ENCODE measurements at places on chromosomes 11 and 22.

- peak; percentile 81 for DNase-seq
Measured at GRCh38 chr11:10307400-10308200, 2.7 kb downstream of the ADM start.

GRCh38 chr11:2301631-2302305 lies at the start of the genes C11orf21 and TSPAN32:
TSS of gene C11orf21 (minus strand) at chr11:2301918. CDS start at chr11:2301808, 110 bp downstream.
TSS of gene TSPAN32 (plus strand) at chr11:2302013. CDS start at chr11:2302150, 137 bp downstream.
- no peak for DNase-seq

DNA sequence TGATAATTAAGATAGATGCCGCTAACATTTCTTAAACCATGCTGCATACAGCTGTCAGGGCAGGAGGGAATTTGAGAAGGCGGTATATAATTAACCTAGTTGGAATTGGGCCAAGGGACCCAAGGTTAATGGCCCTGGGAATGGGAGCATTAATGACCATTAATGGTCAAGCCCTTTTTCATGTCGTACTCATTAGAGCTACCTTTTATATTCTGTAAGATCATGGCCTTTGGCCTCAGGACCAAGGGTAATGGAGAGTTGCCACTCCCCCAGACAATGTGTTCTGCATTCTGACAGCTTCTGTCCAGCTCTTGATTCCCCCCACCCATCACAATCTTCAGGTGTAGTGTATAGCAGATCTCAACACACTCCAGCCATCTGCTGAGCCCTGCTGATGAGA lies 111.6 kb downstream of the NTM start:
- DNase-seq = no peak

- no peak for DNase-seq
Measured at GRCh38 chr11:111445586-111445985, 66.5 kb upstream of the POU2AF1 start.

GRCh38 chr11:67436459-67437081 lies 912 bp downstream of the PTPRCAP start:
- peak; percentile 86 for DNase-seq

- DNase-seq = no peak
Measured at GRCh38 chr22:34913826-34914225, 152.1 kb upstream of the ISX start.

DNA sequence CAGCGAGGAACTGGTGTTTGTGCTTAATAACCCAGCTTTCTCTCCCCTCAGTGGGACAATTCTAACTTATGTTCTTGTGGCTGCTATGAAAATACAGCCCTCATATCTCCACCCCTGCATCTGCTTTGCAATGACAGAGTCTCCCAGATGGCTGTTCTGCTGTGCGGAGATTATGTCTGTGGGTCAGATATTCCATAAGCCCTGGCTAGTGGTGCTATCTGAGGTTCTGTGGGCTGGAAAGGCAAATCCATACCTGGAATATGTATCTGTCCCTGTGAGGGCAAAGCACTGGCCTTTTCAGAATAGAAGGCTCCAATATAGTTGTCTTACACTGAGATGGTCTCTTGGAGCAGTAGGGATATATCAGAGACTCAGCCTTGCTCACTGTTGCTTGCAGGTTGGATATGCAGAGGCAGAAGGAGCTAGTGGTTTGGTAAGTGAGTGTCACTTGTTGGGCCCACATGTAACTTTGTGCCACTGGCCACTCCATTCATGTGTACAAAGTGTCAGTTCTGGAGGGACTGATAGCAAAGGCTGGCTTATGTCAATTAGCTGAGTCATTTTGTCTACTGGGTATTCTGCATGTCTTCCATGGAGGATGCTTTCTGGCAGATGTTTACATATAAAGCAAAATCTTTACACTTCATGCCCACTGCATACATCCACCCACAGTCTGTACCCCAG lies 246.6 kb downstream of the FAM76B start:
- DNase-seq = no peak

- DNase-seq = no peak
Measured at GRCh38 chr11:107682171-107682570, 29.7 kb downstream of the SLN start.

GRCh38 chr22:23054531-23055257 lies 15.6 kb upstream of the GNAZ start:
- peak; percentile 75 for DNase-seq

- no peak for DNase-seq
Measured at GRCh38 chr11:47672283-47672730, 29.9 kb upstream of the MTCH2 start.

GRCh38 chr11:47130543-47130942 lies 46.1 kb downstream of the ARFGAP2 start:
- no peak for DNase-seq

DNA sequence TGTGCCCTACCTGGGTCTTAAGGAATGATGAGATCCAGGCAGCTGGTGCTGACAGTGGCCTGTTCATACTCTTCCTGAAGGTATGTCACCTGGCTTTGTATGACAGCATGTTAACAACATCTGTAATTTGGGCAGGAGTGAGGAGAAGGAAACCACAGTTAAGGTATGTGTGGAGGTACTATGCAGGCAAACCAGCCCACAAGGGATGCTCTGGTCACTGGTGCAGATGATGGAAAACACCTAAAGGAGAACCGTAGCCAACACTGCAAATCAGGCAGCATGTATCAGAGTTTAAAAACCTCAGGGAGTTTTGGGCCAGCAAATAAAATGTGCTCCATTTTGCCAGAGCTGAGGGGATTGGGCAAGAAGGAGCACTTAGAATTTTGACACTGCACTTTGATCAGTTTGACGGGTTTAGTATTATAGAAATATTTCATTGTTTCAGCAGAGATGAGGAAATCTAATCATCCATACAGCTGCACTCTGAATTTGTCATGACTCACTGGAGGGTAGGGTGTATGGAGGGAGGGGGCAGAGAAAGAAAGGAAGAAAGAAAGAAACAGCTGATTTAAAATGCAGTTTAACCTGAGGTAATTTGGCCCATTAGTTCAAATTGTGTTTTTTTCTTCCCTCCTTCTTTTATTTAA lies 260.9 kb downstream of the KIRREL3 start:
- no peak for DNase-seq

GRCh38 chr22:30481711-30482110 lies 9.9 kb upstream of the SEC14L3 start:
- no peak for DNase-seq

DNA sequence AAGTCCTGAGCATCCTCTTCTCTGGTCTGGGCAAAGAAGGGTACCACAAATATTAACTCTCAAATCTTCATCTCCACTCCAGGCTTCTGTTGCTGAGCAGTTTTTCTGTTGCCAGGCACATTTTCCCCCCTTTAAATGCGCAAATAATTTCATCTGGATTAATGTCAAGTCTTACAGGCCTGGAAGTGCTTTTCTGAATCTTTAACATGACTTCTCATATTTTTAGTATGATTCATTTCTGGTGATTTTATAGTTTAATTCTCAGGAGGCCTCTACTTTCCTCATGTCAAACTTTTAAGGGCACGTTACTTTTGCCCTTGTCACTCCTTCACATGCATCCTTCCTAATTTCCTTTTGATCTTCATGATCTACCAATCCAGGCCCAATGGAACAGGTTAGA lies 510.2 kb downstream of the METTL15 start:
- DNase-seq = no peak

DNA sequence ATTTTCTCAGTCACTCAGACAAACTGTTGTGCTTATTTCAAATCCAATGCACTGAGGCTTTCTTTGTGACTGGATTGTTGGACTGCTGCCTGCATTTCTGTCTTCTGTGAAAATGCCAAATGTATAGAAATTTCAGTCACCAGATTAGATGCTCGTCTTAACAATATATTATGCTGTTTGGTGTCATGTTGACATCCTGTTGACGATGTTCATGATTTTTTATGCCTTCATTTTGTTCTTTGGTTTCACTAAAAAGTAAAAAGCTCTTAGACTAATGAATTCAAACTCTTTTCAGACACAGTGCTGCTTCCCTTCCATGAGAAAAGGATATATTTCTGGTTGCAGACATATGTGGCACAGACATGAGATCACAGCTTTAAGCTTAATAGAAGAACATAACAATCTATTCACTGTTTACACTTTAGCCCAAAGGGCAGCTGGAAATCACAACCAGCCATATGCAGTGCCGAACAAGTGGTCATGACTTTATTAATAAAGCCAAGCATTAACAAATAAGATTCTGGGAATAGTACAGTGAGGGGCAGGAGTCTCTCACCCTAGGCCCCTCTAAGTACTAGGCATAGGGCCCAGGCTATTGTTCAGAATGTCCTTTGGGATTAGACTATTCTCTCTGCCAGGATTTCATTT lies 9.4 kb upstream of the SOX6 start:
- no peak for DNase-seq

DNA sequence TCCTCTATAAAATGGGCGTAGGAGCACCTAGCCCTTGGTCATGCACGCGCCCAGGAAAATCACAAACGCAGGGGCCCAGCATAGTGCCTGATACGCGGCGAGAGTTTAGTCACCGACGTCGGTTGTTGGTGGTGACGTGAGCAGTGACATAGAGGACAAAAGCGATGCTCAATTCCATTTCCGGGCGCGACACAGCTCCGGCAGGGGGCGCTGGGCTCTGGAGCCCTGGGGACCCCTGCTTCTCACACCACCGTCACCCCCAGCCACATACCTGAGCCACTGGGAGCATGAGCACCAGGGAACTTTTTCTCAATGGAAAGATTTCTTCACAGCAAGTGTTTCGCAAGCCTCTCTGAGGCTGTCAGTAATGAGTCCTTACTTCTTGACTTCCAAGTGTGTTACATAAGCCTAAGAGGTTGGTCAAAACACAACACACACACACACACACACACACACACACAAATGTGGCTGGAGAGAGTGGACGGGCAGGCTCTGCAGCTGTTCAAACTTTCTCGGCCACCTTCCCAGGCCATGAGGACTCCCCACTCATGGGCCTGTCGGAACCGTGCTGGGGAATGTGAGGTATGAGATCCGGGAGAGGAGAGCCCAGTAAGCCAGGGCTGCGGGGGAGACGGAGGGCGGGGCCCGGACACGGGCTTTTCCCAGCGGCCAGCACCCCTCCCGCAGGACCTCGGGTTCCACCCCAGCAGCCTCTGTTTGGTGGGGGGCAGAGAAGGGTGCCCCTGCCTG lies 36.9 kb upstream of the LINC01488 start:
- DNase-seq = no peak

GRCh38 chr11:119666463-119667131 lies 62.4 kb downstream of the NECTIN1 start:
- peak; percentile 86 for DNase-seq

DNA sequence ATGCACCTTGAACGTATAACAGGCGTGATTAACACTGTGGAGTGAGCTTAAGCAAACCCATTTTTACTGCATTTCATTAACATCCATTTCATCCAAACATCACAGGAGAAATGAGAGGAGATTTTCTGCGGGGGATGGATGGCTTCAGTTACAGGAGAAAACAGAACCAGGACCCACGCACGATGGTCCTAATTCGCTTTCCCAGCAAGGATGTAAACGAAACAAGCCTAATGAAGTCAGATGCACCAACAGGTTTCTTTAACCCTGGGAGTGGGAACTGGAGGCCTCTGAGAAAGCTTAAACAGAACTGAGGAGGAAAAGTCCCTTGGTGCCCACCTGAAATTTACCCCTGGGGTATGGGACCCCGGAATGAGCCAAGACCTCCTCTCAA lies 2.7 kb downstream of the CADM1 start:
- DNase-seq = no peak

DNA sequence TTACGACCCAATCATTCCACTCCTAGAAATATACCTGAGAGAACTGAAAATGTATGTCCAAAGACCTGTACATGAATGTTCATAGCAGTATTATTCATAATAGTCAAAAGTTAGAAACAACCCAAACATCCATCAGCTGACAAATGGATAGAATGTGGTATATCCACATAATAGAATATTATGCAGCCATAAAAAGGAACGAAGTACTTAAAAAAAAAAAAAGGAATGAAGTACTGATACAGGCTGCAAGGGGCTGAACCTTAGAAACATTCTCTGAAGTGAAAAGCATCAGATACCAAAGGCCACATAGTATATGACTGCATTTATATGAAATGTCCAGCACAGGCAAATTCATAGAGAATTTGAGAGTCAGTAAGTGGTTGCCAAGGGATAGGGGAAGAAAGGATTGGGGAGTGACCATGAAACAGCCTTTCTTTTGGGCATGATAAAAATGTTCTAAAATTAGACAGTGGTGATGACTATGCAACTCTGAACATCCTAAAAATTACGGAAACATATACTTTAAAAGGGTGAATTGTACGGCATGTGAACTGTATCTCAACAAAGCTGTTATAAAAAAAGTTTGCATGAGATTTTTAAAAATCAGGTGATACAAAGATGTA lies 1.8 kb downstream of the TPST2 start:
- no peak for DNase-seq

DNA sequence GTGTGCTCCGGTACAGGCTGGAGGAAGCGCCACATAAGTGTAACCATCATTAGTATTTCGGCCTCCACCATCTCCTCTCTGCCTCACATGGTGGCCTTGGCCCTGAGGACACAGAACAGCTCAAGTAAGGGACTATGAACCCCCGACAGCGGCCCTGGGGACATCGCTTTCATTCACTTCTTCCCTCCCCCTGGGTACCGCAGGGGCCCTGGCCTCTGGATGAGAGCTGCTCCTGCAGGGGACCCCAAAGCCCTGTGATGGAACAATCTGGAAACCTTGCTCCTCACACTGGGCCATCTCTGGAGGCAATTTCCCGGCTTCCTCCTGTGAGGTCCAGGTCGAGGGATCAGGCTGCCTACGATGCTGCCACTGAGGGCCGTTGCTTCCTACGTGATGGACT lies 565.5 kb downstream of the BRD1 start:
- DNase-seq = no peak

GRCh38 chr11:102521121-102521520 lies 9.4 kb downstream of the MMP7 start:
- no peak for DNase-seq

DNA sequence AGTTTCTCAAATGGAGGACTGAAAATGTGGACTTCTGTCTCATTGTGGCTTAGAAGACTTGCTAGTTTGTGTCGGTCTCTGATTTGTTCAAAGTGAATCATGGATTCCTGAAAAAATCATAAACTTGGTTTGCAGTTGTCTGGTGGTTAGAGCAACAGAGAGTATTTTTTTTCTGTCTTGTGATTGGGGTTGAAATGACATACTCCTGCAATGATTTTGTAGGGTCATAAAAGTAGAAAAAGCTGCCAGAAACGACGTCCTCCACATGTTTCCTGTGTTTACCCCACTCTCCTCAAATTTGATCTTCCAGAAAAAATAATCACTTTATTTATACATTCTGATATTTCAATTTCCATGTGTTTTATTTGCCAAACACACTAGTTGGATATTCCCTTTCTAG lies 219.2 kb upstream of the PGR start:
- DNase-seq = no peak

DNA sequence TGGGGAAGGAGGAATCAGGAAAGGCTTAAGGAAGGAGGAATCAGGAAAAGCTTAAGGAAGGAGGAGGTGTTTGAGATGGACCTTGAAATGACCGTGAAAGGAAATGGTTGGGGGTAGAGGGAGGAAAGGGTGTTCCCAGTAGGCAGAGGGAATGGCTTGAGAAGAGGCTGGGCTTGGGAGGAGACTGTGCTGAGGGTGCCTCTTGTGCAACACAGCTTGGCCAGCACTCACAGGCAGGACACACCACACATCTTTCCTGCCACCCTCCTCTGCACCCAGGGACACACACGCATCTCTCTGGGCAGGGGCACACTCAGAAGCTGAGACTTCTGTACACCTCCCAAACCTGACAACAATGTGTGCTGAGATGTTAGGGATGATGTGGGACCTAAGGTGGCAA lies 151.4 kb downstream of the FBXO7 start:
- DNase-seq = no peak
